ENCODE measurements at places on chromosomes 7 and 10.

DNA sequence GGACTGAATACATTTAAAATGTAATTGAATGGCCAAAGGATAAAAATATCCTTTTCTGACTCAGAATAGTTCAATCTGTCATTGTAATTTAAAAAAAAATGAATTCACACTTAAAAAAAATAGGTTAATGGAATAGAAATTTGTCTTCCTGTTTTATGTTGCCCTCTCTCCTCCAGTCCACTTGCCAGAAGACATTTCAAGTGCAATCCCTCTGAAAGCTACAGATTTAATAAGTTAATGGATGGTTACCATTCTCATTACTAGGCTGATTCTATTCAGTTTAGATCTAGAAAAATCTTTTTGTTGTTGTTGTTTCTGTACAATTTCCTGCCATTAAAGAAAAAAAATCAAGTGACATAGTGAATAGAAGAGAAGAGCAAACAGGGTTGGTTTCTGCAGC is 142.9 kb downstream of the SKAP2 start:
- no peak for DNase-seq

GRCh38 chr10:23469596-23470237 is 30.8 kb downstream of the OTUD1 start:
- no peak for DNase-seq

- DNase-seq = no peak
These were observed 2.0 kb upstream of the LRRC4 start for GRCh38 chr7:128033246-128033645.

- DNase-seq = no peak
These were observed 1196.8 kb upstream of the PHF14 start for GRCh38 chr7:9776900-9777299.

- peak; percentile 26 for DNase-seq
These were observed 169.3 kb downstream of the SH3PXD2A start for GRCh38 chr10:103685880-103686669.

DNA sequence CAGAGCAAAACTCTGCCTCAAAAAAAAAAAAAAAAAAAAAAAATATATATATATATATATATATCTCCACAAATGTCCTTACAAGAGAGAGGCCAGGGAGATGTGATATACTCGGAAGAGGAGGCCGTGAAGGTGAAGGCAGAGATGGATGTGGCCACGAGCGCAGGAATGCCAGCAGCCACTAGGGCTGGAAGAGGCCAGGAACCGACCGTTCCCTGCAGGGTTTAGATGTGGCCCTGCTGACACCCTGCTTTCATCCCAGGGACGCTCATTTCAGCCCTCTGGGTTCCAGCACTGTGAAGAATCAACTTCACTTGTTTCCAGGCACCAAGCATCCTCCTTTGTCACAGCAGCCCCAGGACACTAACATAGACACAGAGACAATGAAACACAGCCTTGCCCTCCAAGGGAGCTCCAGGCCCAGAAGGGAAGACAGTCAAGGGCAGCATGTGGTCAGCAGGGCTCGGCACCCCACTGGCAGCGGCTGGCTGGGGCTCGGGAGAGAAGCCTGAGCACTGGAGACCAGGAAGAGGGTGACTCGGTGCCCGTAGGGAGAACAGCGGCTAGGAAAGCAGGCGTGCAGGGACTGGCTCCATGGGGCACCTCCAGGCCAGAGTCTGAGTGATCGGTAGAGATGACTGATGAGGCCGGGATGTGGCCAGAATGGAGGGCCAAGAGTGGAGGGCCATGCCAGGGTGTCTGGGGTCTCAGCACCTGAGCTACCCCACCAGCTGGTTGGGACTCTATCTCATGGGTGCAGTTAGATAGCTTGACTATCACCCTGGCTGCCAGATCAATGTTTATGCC is 7.6 kb downstream of the WDR86 start:
- no peak for DNase-seq

GRCh38 chr10:21980691-21981090 is 22.8 kb downstream of the DNAJC1 start:
- DNase-seq = no peak

GRCh38 chr7:151792636-151793035 is 84.3 kb downstream of the PRKAG2 start:
- no peak for DNase-seq

- DNase-seq = peak; percentile 58
These were observed 213.4 kb downstream of the USP6NL start for GRCh38 chr10:11397980-11398580.

- no peak for DNase-seq
These were observed 130.3 kb downstream of the GNAI1 start for GRCh38 chr7:80264769-80265495.

GRCh38 chr10:78419481-78420265 is 386.0 kb downstream of the RPS24 start:
- no peak for DNase-seq

- DNase-seq = no peak
These were observed 102.1 kb downstream of the ZRANB1 start for GRCh38 chr10:125043841-125044658.

DNA sequence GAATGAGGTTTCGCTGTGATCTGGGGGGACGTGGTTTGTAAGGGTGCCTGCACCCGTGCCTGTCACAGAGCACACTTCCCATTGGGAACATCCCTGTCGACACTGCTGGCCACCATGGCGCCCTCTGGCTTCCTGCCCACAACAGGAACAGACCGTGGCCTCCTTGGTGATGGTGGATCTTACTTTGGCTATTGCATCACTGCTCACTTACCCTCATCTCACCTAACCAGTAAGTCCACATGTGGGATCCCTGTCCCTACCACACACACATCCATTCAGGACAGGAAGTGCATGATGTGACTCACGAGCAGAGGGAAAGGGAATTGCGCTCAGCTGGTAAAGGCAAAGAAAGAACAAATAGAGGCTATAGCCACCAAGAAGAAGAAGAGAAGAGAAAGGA is 26.2 kb upstream of the SEC61G start:
- DNase-seq = no peak

GRCh38 chr10:3395458-3395861 is 222.9 kb upstream of the PITRM1 start:
- no peak for DNase-seq

GRCh38 chr7:71323726-71324125 is 191.8 kb downstream of the GALNT17 start:
- no peak for DNase-seq

GRCh38 chr10:48514916-48515315 is 90.0 kb downstream of the ARHGAP22 start:
- DNase-seq = no peak
